NCI-H1105 (cell line): ENCODE measurements at places on chromosomes 2 and 18.

GRCh38 chr2:207254591-207255464, 89.1 kb upstream of the KLF7 start:
- no peak for DNase-seq

DNA sequence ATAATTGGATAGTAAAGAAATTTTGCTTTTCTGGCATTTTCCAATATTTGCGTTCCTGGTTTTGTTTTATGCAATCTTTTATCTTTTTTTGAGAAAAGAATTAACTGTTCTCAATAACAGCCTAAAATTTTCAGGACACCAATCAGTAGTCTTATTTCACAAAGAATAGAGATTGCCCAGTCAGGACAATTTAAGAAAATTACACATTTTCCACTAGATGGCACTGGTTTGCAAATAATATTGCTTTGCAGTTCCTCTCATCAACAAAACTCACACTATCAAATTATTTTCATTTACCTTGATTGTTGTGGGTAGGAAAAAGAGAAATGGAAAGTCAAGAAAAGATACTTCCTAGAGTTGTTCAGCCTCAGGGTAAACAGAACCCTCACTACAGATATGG, 2.4 kb upstream of the RBM45 start:
- DNase-seq = peak; percentile 27

GRCh38 chr2:32671885-32672533, 44.2 kb downstream of the TTC27 start:
- no peak for DNase-seq

DNA sequence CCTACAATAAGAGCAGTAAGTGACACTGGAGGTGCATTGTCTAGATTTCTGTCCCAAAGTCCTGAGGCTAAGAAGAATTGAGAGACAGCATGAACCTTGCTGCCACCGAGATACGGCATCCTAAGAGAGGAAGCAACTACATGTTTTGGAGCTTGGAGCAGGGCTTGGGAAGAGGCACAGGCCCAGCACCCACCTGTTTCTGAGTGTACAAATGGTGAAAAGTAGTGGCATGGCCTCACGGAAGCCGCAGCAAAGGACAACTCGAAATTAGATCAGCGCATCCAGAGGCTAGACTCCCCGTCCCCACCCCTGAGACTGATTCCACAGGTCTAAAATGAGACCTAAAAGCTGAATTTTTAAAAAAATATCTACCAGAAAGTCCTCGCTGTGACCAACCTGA, 127.5 kb downstream of the PTGR3 start:
- DNase-seq = no peak

GRCh38 chr18:13442451-13442850, 223.9 kb downstream of the LDLRAD4 start:
- DNase-seq = no peak

- DNase-seq = no peak
Observed at GRCh38 chr2:36369163-36369562, 13.6 kb downstream of the CRIM1 start.

- DNase-seq = no peak
Observed at GRCh38 chr2:70793450-70793849, 3.0 kb upstream of the FIGLA start.

DNA sequence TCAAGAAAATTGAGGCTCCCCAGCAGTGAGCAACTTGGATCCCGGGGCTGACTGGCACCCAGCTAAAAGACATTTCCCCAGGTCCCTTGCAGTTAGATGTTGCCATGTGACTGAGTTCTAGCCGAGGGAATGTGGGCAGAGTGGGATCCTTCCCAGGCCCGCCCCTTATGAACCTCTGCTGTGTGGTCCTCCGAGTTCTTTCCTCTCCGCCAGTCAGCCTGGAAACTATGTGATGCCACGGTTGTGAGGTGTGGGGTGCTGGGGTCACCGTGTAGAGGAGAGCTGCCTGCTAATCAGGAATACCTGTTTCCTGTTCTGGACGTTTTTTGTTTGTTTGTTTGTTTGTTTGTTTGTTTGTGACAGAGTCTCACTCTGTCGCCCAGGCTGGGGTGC, 45.5 kb downstream of the TMEM37 start:
- no peak for DNase-seq

DNA sequence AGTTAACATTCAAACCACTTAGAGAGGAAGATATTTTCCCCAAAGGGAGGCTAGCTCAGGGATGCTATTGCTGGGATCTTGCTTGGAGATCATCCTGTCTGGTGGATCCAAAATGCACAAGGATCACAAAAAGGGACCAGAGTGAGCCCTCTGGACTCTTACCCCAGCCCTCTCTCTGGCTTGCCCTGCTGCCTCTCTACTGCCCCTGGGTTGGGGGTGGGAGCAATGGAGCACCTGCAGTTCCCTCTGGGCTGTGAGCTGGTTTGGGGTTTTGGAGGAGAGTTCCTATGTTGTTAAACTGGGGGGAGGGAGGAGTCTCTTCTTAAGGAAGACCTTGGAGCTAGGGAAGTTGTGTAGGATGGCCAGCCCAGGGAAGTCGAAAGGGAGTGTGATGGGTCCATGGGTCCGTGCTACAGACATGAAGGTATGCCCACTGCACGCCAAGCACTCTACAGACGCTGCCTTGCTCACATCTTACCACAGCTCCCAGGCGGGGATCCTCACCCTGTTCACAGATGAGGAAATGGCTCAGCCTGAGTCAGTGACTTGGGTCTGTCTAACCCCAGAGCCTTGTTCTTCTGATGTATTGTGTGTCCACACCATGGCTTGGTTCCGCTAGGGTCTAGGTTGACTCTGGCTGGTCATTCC, 3.8 kb downstream of the LBH start:
- no peak for DNase-seq

DNA sequence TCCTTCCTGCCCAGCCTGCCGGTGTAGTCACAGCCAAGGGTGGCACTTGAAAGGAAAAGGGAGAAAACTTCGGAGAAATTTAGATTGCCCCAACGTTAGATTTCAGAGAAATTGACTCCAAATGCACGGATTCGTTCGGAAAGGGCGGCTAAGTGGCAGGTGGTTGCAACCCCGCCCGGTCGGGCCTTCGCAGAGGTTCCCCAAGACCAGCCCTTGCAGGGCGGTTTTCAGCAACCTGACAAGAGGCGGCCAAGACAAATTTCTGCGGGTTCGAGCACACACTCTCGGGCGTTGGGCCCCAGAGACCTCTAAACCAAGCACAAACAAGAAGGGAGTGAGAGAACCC, 4.8 kb downstream of the ONECUT2 start:
- DNase-seq = no peak

- DNase-seq = no peak
Observed at GRCh38 chr18:36769611-36770314, 59.0 kb downstream of the TPGS2 start.

GRCh38 chr2:38665854-38666555, at the start of gene GALM:
TSS of gene GALM (plus strand) at chr2:38666114. CDS start at chr2:38666162, 48 bp downstream.
- no peak for DNase-seq

DNA sequence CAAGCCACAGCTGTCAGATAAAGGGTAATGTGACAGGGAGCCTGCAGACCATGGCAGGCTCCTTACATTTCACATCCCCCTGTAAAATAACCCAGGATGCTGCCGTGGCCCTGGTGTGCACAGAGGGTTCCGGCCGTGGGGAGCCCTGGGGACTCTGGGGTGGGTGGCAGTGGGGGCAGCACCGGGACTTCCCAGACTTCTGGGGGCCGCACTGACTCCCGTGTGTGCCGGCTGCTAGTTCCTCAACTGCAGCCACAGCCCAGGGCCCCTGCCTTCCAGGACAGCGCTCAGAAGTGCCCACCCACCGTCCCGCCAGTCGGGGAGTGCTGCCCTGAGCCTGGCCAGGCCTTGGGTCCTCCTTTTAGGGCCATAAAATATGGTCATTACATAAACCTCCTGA, 56.5 kb downstream of the CIB4 start:
- no peak for DNase-seq

DNA sequence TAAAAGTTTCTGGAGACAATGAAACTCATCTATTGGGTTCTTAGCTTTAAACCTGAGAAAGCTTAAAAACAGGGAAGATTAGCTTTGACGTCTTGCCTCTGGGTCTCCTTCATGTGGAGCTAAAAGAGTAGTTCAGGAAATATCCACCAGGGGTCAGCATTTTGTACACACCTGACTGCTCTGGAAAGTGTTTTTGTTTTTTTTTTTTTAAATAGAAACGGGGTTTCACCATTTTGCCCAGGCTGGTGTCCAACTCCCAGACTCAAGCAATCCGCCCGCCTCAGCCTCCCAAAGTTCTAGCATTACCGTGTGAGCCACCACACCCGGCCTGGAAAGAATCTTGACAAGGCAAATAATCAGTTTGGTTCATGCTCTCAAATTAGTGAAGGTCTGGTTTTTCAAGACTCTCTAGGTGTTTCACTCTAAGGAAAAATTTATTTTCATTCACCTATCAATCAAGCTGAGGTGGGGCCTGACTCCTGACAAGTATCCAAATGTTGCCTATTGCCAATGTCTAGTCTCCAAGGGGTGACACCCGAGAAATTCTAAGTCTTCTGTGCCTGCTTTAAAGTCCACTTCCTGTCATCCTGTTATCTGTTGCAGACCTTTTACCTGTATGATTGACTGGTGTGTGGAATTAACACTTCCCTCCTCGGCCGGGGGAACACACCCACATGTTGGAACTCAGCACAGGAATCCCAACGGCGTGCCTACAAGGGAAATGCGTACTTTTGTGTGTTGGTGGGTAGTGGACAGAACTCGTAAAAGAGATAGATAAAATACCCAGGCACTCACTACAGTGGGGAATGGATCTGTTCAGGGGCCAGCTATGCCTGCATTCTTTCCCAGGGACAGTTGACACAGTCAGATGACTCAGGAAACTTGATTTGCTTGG, 11.3 kb downstream of the IL1RN start:
- peak; percentile 57 for DNase-seq

GRCh38 chr18:54717673-54718407, 110.4 kb upstream of the RAB27B start:
- no peak for DNase-seq
